Naive thymus-derived CD4-positive, alpha-beta T cell (primary cell): ENCODE measurements at places on chromosomes 1 and 21.

GRCh38 chr1:110498270-110498669, 20.7 kb downstream of the KCNA10 start:
- no peak for DNase-seq

- no peak for DNase-seq
Measured at GRCh38 chr1:54347955-54348699, 58.1 kb downstream of the SSBP3 start.

DNA sequence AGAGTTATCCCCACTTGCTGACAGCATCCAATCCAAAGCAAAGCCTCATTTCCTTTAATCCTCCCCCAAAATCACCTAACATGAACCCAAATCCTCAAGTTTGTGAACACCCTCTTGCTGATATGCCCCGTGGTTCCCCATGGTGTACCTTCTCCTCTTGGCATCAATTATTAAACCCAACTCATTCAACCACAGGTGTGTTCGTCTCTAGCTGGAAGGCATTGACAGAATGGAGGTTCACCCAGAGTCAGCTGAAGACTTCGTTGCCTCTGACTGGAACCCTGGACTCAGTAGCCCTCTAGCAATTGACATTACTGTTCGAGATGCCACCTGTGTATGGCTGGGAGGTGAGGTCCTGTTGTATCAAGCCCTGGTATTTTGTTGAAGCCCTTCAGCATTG, 22.8 kb downstream of the SLC30A10 start:
- no peak for DNase-seq

DNA sequence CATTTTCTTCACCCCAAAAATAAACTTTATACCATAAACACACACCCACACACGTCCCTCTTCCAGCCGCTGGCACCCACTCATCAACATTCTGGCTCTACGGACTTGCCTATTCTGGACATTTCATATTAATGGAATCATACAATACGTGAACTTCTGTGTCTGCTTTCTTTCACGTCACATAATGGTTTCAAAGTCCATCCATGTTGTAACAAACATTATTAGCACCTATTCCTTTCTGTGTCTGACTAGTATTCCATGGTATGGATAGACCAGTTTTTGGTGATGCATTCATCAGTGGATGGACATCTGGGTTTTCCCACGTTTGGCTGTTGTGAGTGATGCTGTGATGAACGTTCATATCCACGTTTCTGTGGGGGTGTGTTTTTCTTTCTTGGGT, 323.2 kb downstream of the KIF26B start:
- DNase-seq = no peak

DNA sequence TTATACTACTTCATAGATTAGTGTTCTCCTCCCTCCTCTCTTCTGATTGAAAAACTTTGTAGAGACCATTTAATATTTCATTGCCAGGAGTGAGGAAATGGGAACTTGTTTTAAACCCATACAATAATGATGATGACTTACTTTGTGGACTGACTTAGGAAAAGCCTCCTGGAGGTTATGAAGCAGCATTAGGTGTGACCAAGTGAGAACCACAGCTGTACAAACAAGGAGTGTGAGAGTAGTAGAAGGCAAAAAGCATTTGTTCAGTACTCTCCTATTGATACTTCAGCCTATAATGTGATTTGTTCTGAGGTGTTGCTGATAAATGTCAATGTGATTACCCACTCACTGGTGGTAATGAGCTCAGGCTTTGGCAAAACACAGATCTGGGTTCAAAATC, 8.4 kb downstream of the TIPRL start:
- DNase-seq = no peak

GRCh38 chr1:29290414-29290985, 54.2 kb downstream of the PTPRU start:
- DNase-seq = no peak

DNA sequence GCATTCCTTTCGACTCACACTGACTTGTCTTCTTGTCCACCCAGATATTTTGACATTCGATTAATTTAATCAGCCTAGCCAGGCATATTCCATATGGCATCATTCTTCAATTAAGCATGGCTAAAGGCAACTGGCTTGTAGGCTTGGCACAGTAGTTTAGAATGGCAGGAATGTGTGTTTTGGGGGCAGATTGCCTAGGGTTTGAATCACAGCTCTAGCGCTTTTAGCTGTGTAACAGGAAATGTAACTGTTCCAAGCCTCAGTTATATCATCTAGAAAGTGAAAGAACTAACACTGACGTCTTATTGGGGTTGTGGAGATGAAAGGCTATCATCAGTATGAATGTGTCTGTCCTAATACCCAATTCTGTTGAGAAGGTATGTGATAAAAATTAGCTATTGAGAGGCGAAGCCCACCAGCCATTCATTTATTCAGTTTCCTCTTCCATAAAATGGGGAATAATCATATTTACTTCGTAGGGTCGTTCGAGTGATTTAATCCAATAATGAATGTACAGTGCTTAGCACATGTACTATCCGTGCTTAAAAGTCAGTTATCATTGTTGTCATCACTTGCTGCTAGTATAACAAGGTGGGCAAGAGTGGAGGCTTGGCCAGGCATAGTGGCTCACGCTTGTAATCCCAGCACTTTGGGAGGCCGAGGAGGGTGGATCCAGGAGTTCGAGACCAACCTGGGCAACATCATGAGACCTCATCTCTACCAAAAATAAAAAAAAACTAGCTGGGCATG, 41.6 kb upstream of the GRHL3 start:
- no peak for DNase-seq

DNA sequence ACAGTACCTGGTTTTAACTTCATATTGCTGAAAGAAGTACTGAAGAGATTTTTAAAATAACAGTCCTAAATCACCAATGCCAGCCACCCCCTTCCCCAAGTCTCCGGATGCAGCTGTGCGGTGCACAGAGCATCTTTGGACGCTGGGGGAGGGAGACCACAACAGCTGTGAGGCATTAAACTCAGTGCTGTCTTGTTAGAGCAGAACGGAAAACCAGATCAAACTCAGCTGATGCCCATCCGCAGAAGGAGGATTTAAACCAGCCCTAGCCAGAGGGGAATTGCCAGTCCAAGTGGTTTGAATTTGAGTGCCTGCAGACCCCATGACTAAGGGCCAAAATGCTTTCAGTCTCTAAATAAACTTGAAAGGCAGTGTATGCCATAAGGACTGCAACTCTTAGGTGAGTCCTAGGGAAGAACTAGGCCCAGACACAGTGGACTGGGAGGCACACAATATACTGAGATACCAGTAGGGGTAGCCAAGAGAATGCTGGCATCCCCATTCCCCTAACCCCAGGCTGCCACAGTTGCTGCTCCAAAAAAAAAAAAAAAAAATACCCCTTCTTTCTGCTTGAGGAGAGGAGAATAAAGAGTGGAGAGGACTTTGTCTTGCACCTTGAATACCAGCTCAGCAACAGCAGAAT, 576.2 kb downstream of the NEGR1 start:
- DNase-seq = no peak

GRCh38 chr1:209899948-209900347, 38.1 kb upstream of the SYT14 start:
- no peak for DNase-seq
